ENCODE measurements at places on chromosomes 3 and 15.

GRCh38 chr3:97967966-97968365 lies 4.3 kb downstream of the RIOX2 start:
- no peak for DNase-seq

GRCh38 chr3:48268936-48269561 lies 28.1 kb downstream of the ZNF589 start:
- DNase-seq = no peak

DNA sequence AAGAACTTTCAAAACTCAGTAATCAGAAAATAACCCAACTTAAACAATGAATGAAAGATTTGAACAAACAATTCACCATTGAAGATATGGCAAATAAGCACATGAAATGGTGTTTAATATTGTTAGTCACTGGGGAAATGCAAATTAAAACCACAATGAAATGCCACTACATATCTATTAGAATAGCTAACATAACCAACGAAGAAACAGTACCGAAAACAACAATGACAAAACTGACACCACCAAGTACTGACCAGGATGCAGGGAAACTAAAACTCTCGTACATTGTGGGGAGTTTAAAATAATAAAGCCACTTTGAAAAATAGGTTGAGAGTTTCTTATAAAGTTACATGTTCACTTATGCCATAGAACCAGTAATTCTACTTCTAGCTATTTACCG lies 69.1 kb downstream of the KBTBD8 start:
- no peak for DNase-seq

DNA sequence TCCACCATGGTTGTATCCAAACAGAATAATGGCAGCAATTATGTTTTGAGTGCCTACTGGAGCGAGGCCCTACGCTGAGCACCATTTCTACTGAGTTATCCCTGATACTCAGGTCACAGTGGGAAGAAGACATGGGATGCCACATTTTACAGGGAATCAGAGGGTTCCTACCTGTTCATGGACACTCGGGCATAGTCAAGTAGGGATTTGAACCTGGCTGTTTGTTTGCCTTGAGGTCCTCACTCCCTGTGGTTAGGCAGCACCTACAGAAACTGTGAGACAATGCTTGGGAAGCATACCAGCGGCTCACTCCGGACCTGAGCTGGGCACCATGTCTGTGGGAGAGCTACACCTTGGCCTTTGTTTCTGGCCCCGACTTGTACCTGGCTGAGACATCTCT lies 390.4 kb downstream of the LRTM1 start:
- no peak for DNase-seq

DNA sequence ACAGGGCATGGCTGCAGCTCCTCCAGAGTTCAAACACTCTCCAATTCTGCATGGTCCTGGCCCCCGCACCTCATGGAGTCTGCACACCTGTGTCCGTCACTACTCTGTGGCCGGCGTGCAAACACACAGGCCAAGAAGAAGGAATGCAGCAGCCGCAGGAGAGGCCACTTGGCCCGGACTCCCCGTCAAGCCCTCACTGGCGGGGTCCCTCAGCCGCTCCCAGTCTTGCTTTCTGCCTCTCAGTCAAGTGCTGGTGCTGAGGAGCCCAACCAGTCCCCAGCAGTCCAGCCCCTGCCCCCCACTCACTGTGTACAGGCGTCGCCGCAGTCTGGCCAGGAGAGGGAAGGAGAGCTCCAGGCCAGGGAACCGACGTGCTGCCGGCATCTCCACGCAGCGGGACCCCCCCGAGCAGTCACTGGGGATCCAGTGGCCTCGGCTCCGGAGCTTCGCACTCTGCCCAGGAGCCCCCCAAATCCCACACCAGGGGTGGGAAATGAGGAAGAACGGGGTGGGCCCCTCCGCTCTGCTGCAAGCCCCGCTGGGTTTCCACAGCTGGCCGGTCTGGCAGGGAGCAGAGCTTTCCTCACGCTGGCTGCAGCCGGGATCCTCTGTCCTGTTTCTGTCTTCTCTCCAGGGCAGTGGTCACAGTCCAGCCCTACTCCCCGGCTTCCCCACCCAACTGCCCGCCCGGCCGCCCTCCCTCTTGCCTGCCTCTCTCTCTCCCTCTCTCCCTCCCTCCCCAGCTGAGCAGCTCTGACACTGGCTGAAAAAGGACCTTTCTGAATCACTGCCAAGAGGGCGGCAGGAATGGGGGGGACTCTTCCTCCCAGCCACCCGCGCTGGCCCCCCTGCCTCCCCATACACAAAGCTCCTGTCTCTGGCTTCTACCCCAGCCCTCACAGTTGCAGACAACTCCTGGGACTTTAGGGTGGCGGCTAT lies 16.0 kb downstream of the TNK2 start:
- DNase-seq = no peak

- no peak for DNase-seq
Observed at GRCh38 chr3:40143283-40144090, 166.0 kb upstream of the EIF1B start.

DNA sequence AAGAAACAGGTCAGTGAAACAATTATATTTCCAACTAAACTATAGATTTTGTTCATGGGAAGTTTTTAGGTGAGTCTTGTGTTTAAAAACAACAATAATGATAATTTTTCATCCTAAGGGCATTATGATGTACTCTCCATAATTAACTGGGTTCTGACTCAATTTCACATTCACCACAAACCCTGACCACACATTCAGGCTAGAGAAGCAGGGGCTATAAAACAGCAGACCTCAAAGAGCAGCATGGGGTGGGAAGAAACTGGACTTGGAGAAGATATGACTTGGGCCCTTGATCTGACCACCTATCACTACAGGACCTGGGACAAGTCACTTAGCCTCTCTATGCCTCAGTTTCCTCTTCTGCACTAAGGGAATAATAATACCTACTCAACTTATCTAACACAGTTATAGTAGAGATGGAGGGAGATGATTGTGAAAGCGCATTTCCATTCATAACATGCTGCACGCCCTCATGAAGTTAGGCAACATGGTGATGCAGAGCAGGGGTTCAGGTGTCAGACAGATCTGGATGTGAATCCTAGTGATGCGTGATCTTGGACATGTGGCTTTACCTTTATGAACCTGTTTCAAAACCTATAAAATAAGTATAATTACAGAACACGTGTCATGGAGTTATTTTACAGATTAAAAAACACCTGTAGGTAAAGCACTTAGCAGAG lies 63.0 kb upstream of the ACP3 start:
- DNase-seq = no peak

- no peak for DNase-seq
Observed at GRCh38 chr3:187639927-187640568, 30.1 kb downstream of the SST start.

GRCh38 chr15:89199746-89200145 lies 21.6 kb downstream of the RLBP1 start:
- DNase-seq = no peak

DNA sequence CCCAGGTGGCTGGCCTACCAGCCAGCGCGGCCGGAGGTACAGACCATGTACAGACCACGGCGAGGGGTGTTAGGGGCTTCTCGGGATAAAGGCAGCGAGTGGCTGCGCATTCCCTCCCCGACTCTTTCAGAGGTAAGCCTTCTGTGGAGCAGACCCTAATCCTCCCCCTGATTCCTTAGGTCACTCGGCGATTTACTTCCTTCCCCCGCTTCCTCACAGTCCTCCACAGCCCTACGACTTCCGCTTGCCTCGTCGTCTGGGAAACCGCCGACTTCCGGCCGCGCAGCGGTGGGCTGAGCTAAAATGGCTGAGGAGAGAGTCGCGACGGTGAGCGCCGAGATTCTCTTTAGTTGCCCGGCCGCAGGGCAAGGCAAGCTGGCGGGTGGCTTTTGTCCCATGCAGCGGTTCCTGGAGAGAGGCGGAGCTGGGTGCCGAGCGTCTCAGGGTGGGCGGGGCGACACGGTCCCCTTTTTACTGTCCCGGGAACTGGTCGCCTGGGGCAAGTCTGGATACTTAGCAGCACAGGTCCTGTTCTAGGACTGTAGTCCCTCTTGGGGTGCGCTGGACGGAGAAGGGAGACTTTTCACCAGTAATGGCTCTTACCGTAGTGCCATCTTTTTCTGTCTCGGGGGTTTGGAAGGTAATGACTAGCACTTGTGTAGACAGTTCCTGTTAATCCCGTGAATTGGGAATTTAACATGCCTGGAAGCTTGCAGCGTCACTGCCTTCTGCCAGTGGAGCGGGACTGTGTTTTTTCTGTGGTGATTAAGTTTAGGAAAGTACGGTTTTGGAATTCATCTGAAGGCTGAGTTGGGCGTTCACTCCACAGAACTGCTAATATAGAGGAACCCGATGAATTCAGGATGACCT lies at the start of the genes BBS4 and HIGD2B:
Gene BBS4, plus strand, starts transcription at position 283 of the 870 bp plus-strand sequence. Its CDS starts 21 bp downstream, at position 304.
Gene HIGD2B, minus strand, starts transcription at position 258 of the 870 bp plus-strand sequence. CDS start 9,808 bp downstream, outside the sequence.
- peak; percentile 80 for DNase-seq

- no peak for DNase-seq
Observed at GRCh38 chr3:66439666-66440344, 61.0 kb downstream of the LRIG1 start.

GRCh38 chr15:70505411-70505919 lies 257.9 kb downstream of the UACA start:
- DNase-seq = peak; percentile 82

DNA sequence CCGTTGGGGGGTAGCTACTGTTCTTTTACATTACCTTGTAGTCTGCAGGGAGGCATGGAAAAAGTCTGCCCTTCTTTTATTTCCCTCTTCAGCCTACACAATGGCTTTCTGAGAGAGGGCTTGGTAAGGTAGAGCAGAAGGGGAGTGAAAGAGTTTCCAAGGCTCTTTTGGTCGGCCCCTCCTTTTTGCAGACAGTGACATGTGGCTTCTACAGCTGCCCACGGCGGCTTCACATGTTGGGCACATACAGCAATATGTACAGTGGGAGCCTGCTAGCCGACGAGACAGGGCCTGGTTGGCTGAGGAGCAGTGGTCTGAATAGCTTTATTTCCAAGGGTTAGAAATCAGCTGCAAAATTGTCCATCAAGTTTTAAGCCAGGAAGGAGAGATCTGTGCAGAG lies 4.0 kb downstream of the INAFM2 start:
- DNase-seq = no peak

Data from brain microvascular endothelial cell (primary cell).